Upper lobe of right lung (tissue), 1 donor: ENCODE measurements at places on chromosomes 3 and 15.

- no peak for DNase-seq
Observed at GRCh38 chr15:19973718-19974117, 567.9 kb downstream of the GOLGA6L6 start.

- DNase-seq: no peak
Observed at GRCh38 chr3:172616031-172616461, 92.8 kb upstream of the TNFSF10 start.

GRCh38 chr15:63979262-63979793 is 67.0 kb downstream of the DAPK2 start:
- no peak for DNase-seq

GRCh38 chr3:150097588-150097890 is 126.8 kb upstream of the PFN2 start:
- no peak for DNase-seq

- DNase-seq: no peak
Observed at GRCh38 chr3:45933591-45933990, 9.7 kb upstream of the CXCR6 start.

GRCh38 chr3:188722963-188723362 is 448.8 kb upstream of the TPRG1 start:
- DNase-seq: no peak

DNA sequence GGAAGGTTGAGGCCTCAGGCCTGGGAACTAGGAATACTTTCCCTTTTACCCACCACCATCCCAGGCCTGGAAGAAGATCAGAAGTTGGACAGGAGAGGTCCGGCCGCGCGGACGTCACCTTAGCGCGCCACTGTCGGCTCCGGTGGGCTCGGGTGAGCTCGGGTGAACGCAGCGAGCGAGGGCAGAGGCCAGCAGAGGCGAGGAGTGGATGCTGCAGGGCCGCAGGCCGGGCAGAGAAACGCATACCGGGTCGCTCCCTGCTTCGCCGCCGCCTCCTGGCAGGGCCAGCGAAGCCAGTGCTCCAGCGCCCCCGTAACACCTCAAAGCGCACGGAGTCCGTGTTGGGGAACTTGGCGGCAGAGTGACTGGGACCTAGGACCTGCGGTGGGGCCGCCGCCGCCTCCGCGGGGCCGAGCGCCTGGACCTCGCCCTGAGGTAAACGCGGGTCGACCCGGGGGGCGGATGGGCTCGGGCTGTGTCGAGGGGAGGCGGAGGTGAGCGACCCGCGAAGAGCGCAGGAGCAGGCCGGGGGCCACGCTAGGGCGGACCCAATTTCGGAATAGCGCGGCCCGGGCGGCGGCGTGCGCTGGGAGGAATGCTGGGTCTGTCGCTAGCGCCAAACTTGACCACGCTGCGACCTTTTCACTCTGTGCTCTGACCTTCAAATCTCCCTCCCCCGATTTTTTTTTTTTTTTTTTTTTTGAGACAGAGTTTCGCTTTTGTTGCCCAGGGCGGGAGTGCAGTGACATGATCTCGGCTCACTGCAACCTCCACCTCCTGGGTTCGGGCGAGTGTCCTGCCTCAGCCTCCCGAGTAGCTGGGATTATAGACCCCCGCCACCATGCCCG is 1.6 kb downstream of the CYP11A1 start:
- peak; percentile 77 for DNase-seq

- no peak for DNase-seq
Observed at GRCh38 chr3:51388286-51389029, 2.6 kb upstream of the RBM15B start.

- DNase-seq: peak; percentile 62
Observed at GRCh38 chr3:50125541-50126286, 29.4 kb upstream of the SEMA3F start.

DNA sequence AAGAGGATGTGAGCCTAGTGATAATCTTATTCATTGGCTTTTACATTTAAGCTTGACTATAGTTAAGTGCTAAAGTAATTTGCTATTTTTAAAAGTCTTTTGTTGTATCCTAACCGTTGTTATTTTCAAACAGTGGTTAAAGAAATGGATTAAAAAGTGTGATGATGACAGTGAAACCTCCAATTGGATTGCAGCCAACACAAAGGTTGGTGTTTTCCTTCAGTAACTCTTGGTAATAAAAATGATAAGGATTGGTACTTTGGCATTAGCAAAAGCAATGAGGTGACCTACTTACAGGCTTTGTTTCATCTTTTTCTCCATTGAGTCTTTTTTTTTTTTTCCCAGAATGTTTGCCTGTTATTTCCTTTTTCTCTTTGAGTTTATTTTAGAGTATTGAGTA is 87.5 kb upstream of the GOLGA6B start:
- DNase-seq: no peak

DNA sequence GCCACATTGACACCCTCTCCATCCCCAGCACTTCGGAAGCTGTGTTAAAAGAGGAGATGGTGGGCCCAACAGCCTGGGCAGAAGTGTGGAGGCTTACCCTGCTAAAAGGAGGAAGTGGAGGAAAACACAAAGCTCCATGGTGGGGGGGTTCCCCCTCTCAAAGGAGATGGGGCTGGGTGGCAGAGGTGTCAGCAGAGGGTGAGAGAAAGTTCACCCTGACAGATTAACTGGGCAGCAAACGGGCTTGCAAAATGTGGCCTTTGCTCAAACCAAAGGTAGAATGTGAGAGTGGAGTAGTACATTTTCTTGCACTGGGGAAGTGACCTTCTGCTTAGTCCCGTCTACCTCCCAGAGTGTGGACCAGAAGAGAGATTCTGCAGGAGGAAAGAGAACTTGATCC is 44.7 kb downstream of the MYO1E start:
- no peak for DNase-seq

DNA sequence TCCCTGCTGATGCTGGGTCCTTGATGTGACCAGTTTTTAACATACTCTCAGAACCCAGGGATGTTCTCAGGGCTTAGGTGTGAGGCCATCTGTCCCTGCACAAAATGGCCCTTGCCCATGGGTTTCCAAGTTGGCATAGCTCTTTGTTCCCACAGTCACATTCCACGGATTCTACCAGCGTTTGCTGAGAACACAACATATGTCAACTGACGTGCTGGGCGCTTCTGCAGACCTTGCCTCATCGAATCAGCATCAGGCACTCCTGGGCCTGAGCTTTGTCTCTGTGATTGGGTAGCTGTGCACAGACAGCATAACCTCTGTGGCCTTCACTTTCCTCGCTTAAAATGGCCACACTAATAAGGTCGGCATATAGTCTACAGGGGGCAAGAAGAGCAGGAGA is 69.0 kb downstream of the MGLL start:
- DNase-seq: no peak

DNA sequence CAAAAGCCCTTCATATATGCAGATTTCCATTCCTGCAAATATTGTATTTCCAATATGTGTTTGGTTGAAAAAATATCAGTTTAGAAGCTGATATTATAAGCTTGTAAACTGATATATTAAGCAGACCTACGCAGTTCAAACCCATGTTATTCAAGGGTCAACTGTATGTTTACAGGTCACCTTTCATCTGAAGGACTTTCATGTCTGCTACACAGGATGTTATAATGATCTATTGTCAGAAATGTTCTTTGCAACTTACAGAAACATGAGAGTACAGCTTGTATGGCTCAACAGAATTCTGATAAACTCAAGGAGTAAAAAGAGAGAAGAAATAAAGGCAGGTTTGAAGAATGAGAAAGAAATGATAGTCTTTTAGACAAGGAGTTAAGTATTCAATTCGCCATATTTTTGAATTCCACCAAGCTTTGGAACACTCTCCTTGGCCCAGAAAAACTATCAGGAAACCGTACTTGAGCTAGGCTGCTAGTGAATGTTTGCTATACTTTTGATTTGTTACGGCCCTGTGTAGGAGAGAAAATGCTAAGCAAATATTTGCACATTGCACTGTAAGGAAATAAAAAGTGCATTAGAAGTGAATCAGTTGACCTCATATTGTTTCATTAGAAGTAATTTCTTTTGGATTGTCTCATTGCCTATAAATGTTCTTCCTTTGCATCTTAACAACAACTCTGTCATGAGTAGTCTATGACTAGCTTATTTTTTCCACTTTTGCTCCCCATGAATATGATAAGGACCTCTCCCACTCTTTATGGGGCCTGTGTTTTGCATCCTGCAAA is 81.2 kb downstream of the NEK11 start:
- DNase-seq: no peak

GRCh38 chr3:124260206-124260915 is 268.4 kb upstream of the ROPN1 start:
- no peak for DNase-seq

- no peak for DNase-seq
Observed at GRCh38 chr3:38268087-38268486, 2.5 kb downstream of the SLC22A13 start.

- DNase-seq: no peak
Observed at GRCh38 chr3:188472336-188472735, 318.4 kb downstream of the LPP start.

GRCh38 chr3:11914651-11915050 is 68.0 kb upstream of the TAMM41 start:
- peak; percentile 45 for DNase-seq

- no peak for DNase-seq
Observed at GRCh38 chr3:179603831-179604230, 607 bp downstream of the MRPL47 start.

DNA sequence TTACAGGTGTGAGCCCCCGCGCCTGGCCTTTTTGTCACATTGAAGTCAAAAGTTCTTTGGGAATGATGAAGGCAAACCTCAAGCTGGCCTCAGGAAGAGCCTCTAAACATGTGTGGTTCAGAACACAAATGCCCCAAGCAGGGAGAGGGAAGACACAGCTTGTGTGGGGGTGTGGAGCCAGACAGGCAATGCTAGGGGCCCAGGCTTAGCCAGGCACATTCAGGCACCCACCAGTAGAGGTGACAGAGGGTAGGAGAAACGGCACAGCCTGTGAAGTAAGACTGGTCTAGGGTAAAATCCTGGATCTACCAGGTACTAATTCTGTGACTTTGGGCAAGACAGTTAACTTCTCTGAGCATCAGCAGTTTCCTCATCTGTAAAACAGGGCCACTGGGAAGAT is 3.5 kb downstream of the HDC start:
- DNase-seq: no peak

DNA sequence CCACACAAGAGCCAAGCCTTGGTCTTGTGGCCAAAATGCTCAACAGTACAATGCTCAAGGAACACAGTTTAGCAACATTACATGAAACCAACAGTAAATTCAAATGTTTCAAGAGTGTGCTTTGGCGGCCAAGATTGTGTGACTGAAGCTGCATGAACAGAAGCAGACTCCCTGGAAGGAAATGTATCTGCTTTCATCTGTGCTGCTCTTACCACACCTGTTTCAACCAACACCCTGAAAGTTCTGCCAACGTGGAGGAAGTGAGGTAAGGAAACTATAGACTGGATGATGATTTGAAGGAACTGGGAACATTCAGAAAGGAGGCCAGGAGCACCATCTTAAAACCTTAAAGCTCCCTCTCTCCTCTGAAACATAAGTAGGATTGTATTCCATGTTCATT is 55.7 kb downstream of the MB21D2 start:
- no peak for DNase-seq

DNA sequence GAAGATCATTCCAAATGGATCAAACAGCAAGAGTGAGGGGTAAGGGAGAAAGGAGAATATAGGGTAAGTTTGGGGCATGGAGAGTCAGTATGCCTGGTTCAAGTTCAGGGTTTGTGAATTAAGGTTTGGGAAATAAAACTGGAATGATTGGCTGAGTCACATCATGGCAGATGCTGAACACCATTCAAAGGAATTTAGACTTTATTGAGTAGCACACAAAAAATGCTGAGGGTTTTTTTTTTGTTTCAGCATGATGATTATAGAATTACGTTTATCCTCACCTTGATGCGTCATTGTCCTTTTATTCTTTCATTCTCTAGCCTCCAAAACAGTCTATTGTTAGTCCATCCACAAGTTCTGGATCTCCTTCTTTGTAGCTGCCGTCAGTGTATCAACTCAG is 220.0 kb upstream of the UMPS start:
- no peak for DNase-seq

- no peak for DNase-seq
Observed at GRCh38 chr3:150308481-150309256, 99.4 kb upstream of the TSC22D2 start.

- DNase-seq: no peak
Observed at GRCh38 chr3:193798051-193798450, 205.0 kb downstream of the OPA1 start.

DNA sequence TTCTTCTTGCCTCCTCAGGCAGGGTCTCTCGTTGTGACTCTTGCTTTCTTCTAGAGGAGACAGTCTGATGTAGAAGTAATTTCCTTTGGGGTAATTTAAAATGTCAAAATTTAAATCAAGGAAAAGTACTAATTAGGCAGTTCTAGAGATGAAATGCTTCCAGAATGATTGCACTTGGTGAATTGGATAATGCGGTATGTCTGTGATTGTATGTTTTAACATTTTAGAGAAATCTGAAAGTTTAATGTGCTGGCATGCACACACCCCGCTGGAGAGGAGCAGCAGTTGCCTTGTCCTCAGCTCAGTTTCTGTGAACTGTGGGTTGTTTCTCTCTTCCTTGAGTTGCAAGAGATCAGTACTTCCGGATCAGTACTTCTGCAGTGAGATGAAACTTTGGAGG is 322.9 kb upstream of the CTDSPL start:
- no peak for DNase-seq
